Calu3 (cell line): ENCODE measurements at places on chromosomes 1 and 21. TPM values are rescaled to one million over a fixed set of nuclear protein-coding genes. Genes with fewer than 3 reads are reported as not detected.

DNA sequence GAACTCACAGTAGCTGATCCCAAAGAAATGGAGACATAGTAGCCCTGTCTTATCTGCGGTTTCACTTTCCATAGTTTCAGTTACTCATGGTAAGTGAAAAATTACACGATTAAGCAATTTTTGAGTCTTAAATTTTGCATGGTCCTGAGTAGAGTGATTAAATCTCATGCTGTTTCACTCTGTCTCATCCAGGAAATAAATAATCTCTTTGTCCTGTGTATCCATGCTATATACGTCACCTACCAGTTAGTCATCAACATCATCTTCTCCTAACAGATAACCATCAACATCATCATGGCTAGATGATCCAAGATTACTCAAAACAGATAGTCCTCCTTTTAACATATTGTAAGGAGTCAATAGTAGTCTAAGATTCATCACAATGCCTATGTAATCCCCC is 1589.3 kb downstream of the BRINP3 start:
- no peak overlapping the region for H3K4me3 ChIP-seq
- H3K27me3 ChIP-seq, result no peaks in the 10 kb centered on the region
- H3K36me3 ChIP-seq, result no peaks in the 10 kb centered on the region
- H3K4me1 ChIP-seq, result no peaks in the 10 kb centered on the region

DNA sequence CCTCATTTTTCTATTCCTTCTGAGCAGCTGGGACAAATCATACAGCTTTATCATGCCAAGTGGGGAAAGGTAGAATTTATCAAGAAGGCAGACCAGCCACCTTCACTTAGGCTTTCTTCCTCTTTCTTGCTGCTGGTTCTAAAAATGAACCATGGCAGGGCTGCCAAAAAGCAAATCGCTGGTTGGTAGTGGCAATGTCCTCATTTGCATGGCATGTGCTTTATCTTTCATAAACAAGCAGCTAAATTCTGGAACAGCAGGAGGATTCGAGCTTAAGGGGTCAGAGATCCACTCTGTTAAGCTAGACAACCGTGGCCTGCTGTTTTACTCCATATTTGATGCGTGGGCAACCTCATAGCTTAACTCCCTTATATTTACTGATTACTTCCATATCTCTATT is 91.3 kb downstream of the RPE65 start:
- no peaks in the 10 kb centered on the region for H3K27me3 ChIP-seq
- peak overlapping the region; percentile 75 for H3K27ac ChIP-seq
- no peaks in the 10 kb centered on the region for H3K36me3 ChIP-seq
- H3K4me3 ChIP-seq, result no peak overlapping the region
- no peak for DNase-seq

- peaks cover 38% of the 10 kb centered on the region for H3K4me1 ChIP-seq
- peaks cover 8% of the 10 kb centered on the region for H3K36me3 ChIP-seq
- H3K27ac ChIP-seq, result no peak overlapping the region
- DNase-seq, result no peak
- H3K27me3 ChIP-seq, result no peaks in the 10 kb centered on the region
- H3K4me3 ChIP-seq, result no peak overlapping the region
Observed at GRCh38 chr1:116113615-116114014, 2.4 kb downstream of the MAB21L3 start.

Gene ZNF593OS
- total RNA-seq, result not detected in 2 replicates

- no peak overlapping the region for H3K27ac ChIP-seq
- H3K36me3 ChIP-seq, result no peaks in the 10 kb centered on the region
- DNase-seq, result peak; percentile 16
- no peak overlapping the region for H3K4me3 ChIP-seq
- no peaks in the 10 kb centered on the region for H3K27me3 ChIP-seq
Observed at GRCh38 chr1:240474133-240474614, 137.8 kb downstream of the GREM2 start.

Gene CXADR
- total RNA-seq, result 51.7 and 55.1 TPM in 2 replicates

GRCh38 chr1:85135392-85135798 is 65.4 kb downstream of the SYDE2 start:
- H3K4me3 ChIP-seq, result no peak overlapping the region
- no peaks in the 10 kb centered on the region for H3K4me1 ChIP-seq
- no peak for DNase-seq
- no peaks in the 10 kb centered on the region for H3K36me3 ChIP-seq
- no peaks in the 10 kb centered on the region for H3K27me3 ChIP-seq
- no peak overlapping the region for H3K27ac ChIP-seq

DNA sequence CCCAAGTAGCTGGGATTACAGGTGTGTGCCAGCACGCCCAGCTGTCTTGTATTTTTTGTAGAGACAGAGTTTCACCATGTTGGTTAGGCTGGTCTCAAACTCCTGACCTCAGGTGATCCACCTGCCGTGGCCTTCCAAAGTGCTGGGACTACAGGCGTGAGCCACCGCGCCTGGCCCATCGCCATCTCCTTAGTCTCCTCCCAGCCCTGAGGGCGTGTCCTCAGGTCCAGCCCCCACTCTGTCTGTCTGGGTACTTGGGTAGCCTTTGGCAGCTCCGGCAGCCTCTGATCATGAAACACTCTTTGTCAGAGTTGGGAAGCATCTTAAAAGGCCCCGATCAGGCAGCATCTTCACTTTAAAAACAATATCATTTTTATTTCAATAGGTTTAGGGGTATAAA is 90.3 kb upstream of the DISP3 start:
- peak; percentile 4 for DNase-seq
- H3K27ac ChIP-seq, result no peak overlapping the region
- no peaks in the 10 kb centered on the region for H3K36me3 ChIP-seq
- no peaks in the 10 kb centered on the region for H3K4me1 ChIP-seq

- peak overlapping the region; percentile 53 for H3K27ac ChIP-seq
- no peak for DNase-seq
- H3K27me3 ChIP-seq, result no peaks in the 10 kb centered on the region
Observed at GRCh38 chr1:41045740-41046139, 24.2 kb upstream of the SLFNL1 start.

Gene SRM
- 70.5 and 82.7 TPM in 2 replicates for total RNA-seq

DNA sequence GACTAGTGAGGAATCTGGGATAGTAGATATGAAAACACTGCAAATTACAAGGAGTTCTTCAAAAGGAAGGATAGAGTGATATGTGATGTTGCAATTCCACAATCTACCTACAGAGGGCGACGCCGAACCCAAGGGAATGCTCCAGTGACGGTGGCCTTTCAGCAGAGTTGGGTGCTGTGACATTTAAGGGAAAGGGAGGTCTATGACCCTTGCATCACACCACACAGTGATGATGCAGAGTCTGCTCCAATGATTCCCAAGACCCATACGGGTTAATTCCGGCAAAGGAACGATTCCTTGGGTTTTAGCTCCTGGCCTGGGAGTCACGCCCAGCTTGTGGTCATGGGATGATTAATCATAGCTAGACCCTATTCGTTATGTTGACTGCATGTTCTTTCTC is 123.0 kb upstream of the IGSF21 start:
- peak; percentile 3 for DNase-seq
- H3K4me3 ChIP-seq, result no peak overlapping the region

Gene OR2L13
- not detected in 2 replicates for total RNA-seq

DNA sequence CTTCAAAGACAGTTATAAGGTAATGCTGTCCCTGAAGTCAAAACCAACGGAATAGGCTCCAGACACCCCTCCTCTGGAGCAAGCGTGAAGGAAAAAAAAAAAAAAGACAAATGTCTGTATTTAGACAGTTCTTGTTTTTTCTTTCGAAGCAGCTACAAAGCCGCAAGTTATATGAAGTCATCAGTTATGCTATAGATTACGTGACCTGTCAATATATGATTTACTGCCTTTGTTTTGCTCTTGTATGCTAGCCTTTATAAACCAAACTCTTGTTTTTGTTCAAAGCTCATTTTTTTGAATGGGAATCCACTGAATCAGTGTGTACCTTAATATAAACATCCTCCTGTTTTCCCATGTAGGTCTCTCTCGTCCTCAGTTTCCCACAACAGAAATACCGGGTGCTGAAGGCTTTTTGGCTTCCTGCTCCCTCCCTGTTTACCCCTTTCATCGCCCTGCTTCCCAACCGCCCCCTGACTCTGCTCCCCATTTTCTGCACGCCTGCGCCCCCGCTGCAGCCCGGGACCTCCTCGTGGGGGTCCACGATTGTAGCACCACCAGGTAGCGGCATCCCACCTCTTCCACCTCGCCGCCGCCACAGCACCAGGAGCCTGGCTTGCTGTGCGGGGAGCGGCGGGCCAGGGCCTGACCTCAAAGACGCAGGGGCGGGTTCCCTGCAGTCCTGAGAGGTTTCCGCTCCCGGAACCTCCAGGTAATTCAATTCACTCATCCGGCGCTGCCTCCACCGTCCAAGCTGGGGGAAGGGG is 5.2 kb upstream of the ZNF678 start:
- no peak overlapping the region for H3K27ac ChIP-seq
- no peak overlapping the region for H3K4me3 ChIP-seq
- peaks cover 3% of the 10 kb centered on the region for H3K36me3 ChIP-seq
- no peak for DNase-seq
- no peaks in the 10 kb centered on the region for H3K27me3 ChIP-seq
- H3K4me1 ChIP-seq, result no peaks in the 10 kb centered on the region

- no peaks in the 10 kb centered on the region for H3K36me3 ChIP-seq
- H3K27ac ChIP-seq, result no peak overlapping the region
- DNase-seq, result peak; percentile 93
- peaks cover 39% of the 10 kb centered on the region for H3K4me1 ChIP-seq
- H3K4me3 ChIP-seq, result no peak overlapping the region
- H3K27me3 ChIP-seq, result no peaks in the 10 kb centered on the region
Observed at GRCh38 chr1:159936273-159936904, 9.0 kb downstream of the IGSF9 start.

- no peaks in the 10 kb centered on the region for H3K27me3 ChIP-seq
- no peaks in the 10 kb centered on the region for H3K4me1 ChIP-seq
- no peak overlapping the region for H3K27ac ChIP-seq
- DNase-seq, result no peak
- H3K36me3 ChIP-seq, result no peaks in the 10 kb centered on the region
- H3K4me3 ChIP-seq, result no peak overlapping the region
Observed at GRCh38 chr21:29366532-29366931, 67.8 kb downstream of the BACH1 start.

DNA sequence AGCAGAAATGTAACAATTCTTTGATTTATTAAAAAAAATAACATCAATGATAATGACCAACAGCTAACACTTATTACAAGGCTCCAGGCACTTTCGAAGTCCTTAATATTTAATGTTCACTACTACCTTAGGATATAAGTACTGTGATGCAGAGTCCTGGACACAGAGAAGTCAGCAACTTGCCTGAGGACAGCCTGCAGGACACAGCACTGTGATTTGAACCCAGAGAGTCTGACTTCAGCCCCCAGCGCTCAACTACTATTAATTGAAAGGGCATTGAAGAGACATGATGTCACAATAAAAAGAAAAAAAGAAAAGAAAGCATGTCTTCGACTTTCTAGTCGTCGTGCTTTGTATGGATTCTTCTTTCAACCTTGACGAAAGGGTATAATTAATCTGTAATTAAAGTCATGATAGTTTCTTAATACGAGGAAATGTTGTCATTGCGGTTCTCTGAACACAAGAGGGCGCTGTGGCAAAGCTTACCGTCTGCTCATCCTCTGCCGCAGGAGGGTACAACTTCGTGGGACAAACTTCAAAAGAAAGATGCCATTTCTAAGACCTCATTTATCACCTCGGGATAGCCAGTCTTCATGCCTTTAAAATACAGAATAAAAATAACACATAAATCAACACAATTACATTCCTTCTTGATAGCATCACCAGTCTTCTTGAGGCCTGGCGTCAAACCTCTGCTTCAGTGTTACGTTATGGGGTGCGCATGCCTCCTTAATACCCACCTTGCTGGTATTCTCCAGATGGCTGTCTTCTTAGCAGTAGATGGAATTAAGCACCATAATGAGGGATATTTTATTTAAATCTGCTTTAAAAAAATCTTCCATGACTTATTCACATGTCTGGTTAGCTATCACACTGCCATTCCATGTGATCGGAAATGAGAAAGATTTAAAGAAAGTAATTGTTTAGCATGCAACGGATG is 240.1 kb downstream of the DISC1 start:
- H3K4me3 ChIP-seq, result no peak overlapping the region
- no peaks in the 10 kb centered on the region for H3K36me3 ChIP-seq
- no peak overlapping the region for H3K27ac ChIP-seq
- peaks cover under 1% of the 10 kb centered on the region for H3K4me1 ChIP-seq
- DNase-seq, result peak; percentile 64
- H3K27me3 ChIP-seq, result no peaks in the 10 kb centered on the region

- H3K36me3 ChIP-seq, result peaks cover 26% of the 10 kb centered on the region
- DNase-seq, result peak; percentile 93
- peak within 1 kb of the TSS; percentile 93 for H3K27ac ChIP-seq
- peaks cover 44% of the 10 kb centered on the region for H3K4me1 ChIP-seq
- no peaks in the 10 kb centered on the region for H3K27me3 ChIP-seq
Observed at GRCh38 chr1:197775282-197776262, at the start of gene DENND1B. TSS of gene DENND1B (minus strand) at chr1:197775480. CDS start at chr1:197775155, 325 bp downstream.

GRCh38 chr1:56644064-56644918 is 823 bp upstream of the PRKAA2 start:
- no peaks in the 10 kb centered on the region for H3K27me3 ChIP-seq
- peaks cover 20% of the 10 kb centered on the region for H3K36me3 ChIP-seq
- DNase-seq, result no peak
- H3K4me1 ChIP-seq, result peaks cover 25% of the 10 kb centered on the region

- peaks cover 11% of the 10 kb centered on the region for H3K36me3 ChIP-seq
- no peaks in the 10 kb centered on the region for H3K4me1 ChIP-seq
- no peaks in the 10 kb centered on the region for H3K27me3 ChIP-seq
- DNase-seq, result no peak
- no peak overlapping the region for H3K27ac ChIP-seq
- H3K4me3 ChIP-seq, result no peak overlapping the region
Observed at GRCh38 chr21:25722631-25723030, 12.1 kb downstream of the ATP5PF start.

DNA sequence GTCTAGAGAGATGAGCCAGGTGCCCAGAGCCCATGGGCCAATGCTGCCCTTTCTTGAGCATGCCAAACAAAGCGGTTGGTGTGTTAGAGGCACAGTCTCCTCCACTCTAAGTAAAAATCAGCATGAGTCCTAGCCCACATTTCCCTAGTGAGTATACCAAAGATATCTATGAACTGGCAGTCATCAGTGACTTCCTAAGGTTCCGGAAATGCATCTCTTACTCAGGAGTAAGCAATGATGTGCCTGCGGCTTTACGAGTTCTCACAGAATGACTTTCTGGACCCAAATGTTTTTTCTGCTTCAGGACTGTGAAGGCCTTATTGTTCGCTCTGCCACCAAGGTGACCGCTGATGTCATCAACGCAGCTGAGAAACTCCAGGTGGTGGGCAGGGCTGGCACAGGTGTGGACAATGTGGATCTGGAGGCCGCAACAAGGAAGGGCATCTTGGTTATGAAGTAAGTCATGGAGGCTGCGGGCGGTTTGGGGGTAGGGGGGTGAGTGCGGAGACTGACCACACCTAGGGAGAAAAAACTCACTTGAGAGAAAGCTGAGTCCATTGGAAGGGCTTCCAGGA is 9.2 kb downstream of the PHGDH start:
- H3K4me3 ChIP-seq, result no peak overlapping the region
- no peak for DNase-seq
- H3K27me3 ChIP-seq, result no peaks in the 10 kb centered on the region
- H3K4me1 ChIP-seq, result peaks cover 63% of the 10 kb centered on the region
- peaks cover 16% of the 10 kb centered on the region for H3K36me3 ChIP-seq
- H3K27ac ChIP-seq, result no peak overlapping the region

Gene NBPF8
- total RNA-seq, result 8.8 and 9.3 TPM in 2 replicates
